NCI-H187 (cell line): ENCODE measurements at places on chromosomes 7 and 10.

GRCh38 chr10:79947083-79947415 lies 1.9 kb downstream of the SFTPD start:
- DNase-seq: no peak

GRCh38 chr10:49508249-49508648 lies 30.7 kb downstream of the ERCC6 start:
- no peak for DNase-seq

- no peak for DNase-seq
Observed at GRCh38 chr7:105849122-105849855, 27.1 kb downstream of the ATXN7L1 start.

DNA sequence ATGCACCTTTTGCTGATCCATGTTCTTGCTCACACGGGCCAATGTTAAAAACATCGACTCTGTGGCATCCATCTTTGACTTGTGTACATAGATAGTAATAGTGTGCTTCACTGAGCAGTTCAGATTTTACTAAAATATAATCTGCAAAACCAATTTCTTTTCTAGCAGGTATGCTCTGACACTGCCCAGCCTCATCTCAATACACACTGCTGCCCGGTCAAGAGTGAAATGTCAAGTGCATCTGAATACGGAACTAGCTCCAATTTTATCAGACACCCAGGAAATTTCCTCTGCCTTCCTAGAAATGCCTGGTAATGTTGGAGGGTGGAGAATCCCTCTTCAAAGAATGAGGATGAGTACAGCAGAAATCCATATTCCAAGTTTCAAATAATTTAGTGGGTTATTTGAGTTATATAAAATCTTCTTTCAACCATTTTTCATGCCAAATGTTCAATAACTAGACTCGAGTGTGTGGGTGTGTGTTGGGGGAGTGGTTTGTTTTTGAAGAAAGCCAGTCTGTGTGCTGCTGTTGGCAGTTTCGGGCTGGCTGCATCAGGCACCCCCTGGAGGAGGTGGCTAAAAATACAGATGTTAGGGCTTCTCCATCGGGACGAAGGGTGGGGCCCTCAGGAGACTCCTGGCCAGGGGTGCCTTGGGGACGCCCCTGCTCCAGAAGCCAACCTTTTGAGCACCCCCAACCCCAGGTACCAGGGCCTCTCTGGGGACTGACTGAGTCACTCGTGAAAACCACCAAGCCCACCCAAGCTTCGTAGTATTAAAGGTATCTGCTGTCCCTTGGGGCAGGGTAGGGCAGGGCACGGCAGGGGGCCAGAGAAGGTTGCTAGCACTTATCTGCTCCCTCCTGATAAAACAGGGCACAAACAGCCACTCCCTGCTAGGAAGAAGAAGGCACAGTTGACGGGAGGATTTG lies 15.4 kb downstream of the CTBP2 start:
- no peak for DNase-seq

DNA sequence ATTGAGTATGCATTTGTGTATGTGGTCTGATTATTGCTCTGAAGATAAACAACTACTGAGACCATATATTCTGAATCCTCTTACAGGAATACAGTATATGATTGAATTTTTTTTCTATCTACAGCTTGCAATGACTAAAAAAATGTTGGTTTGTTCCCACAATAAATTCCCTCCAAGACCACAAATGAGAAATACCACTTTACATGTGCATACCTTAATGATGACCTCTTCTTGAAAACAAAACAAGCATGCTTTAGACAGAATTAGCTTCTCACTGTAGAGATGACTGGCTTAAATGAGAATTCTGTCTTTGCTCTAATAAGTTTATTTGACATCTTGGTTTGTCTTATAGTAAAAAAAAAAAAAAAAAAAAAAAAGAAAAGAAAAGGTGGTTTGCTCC lies 241.5 kb downstream of the PCDH15 start:
- no peak for DNase-seq
